ENCODE measurements at places on chromosomes 13 and 19.

- DNase-seq: no peak
Measured at GRCh38 chr13:98742961-98743360, 9.5 kb downstream of the SLC15A1 start.

DNA sequence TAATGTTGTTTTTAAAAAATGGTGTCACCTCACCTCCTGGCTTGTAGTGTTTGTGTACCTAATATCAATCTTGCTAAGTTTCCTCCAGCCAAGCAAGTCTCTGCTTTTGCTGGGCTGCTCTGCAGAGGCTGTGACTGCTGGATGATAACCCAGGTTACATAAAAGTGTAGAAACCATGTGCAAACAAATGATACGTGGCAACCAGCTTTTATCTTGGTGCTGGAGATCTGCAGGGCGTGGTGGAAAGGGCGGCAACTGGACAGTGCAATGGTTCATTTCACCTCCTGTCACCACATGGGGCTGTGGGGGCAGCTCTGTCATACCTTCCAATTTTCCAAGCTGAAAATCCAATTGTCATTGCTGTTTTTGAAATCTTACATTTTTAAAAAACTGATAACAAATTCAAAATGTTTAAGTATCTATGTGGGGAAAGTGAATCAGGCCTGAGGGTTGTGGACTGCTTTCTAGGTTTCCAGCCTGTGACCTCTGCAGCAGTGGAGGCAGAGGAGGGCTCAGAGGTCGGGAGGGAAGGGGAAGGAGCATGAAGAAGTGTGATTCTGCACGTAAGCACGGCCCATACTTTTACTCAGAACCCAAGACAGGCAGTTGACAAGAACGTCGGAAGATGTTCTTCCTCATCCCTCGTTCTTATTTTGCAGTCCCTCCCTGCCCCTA is 9.7 kb downstream of the GPR42 start:
- no peak for DNase-seq

- no peak for DNase-seq
Measured at GRCh38 chr13:39149896-39150295, 111.6 kb downstream of the NHLRC3 start.

GRCh38 chr19:406971-407510 is 1.9 kb downstream of the C2CD4C start:
- no peak for DNase-seq

DNA sequence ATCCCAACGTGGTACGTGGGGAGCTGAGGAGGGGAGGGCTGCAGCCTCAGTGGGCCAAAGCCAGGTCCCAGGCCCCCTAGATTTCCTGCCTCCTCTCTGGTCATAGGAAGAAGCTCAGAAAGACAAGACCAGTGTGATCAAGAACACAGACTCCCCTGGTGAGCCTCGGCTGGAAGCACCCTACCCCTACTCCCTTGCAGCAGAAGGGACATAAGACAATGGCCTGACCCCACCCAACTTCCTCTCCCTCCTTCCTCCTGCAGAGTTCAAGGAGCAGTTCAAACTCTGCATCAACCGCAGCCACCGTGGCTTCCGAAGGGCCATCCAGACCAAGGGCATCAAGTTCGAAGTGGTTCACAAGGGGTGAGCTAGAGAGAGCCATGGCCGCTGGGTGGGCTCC is 11.5 kb downstream of the PODNL1 start:
- DNase-seq: no peak

GRCh38 chr19:45929247-45929646 is 14.7 kb upstream of the NANOS2 start:
- DNase-seq: no peak

- DNase-seq: no peak
Measured at GRCh38 chr19:7533281-7533885, 2.1 kb upstream of the PNPLA6 start.

DNA sequence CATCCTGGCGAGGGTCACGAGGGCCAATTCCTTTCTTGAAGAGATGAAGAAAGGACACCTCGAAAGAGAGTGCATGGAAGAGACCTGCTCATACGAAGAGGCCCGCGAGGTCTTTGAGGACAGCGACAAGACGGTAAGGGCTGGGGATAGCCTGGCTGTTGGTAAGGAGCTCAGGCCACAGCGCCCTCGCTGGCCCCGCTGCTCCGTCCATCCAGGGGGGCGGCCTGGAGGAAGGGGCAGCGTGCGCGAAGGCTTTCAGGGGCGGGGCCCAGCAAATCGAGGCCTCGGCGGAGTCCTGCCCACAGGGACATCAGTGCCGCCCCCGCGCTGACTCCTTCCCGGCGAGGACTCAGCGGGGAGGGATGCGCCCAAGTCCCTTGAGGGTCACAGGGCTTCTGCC is 6.9 kb downstream of the F10 start:
- no peak for DNase-seq

DNA sequence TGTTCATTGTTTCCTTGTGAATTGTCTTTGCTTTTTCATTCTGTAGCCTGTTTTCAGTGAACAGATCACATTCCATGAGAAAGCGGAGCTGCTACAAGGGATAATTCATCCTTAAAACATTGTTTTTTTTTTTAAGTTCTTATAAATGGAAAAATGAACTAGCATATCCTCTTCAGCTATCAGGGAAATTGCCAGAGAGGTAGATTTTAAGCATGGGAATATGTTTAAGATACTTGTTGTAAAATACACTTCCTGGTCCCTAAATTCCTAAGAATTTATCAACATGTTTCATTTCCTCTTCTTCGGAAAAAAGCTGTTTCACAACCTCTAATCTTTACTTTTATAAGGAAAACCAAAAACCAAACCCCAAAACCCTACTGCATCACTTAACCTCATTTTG is 238.0 kb downstream of the POSTN start:
- DNase-seq: no peak

Measured in NK-92 treated with Interleukin-12 subunit alpha and Interleukin-12 subunit beta, amount 100 ng/mL, for 24 hours (cell line).